ENCODE measurements at places on chromosomes 7 and 10.

DNA sequence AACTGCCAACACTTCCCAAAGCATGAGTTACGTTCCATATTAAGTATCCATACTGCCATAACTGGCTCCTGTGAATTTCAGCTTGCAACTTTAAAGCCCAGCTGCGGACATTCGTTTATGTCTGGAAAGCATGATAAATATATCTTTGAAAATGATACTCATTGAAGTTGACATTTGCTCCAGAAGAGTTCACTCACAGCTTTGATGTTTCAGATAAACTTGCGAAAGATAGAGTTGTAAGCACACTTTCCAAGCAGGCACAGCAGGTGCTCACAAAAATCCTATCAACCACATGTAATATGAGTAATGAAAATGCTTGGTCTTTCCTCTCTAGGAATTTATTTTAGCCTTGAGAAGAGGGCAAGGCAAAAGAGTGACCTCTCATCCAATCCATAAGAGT, 4.5 kb downstream of the CHCHD3 start:
- no peak for DNase-seq

DNA sequence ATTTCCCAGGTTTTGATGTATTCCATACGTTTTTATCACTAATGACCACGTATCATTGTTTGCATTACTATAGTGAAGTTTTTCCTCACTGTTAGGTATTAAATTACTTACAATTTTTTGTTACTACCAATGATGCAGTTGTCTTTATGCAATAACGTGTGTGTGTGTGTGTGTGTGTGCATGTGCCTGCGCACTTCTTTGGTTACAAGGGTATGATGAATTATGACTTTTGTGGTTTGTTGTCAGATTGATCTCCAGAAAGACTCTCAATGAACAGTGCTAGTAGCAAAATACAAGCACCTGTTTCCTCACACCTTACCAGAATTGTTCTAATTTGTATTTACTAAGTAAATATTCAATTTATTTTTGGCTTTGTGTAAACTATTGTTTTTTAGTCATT, 51.5 kb downstream of the MCMBP start:
- DNase-seq, result no peak

- DNase-seq, result no peak
These were observed 61.1 kb upstream of the NPSR1 start for GRCh38 chr7:34596887-34597286.

DNA sequence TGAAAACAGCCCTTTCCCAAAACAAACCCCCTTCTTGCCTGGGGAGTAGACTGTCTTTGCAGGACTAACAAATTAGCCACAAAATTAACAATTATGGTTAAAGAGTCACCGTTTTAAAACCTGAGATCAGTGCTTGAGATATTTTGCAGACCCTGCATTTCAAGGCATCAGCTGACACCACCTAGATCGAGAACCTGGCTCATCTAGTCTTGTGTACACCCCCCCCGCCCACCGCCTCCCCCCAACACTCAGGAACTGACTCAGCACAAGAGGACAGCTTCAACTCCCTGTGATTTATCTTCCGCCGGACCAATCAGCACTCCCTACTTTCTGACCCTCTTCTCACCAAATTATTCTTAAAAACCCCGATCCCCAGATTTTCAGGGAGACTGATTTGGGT, 737.1 kb downstream of the PHTF2 start:
- no peak for DNase-seq

DNA sequence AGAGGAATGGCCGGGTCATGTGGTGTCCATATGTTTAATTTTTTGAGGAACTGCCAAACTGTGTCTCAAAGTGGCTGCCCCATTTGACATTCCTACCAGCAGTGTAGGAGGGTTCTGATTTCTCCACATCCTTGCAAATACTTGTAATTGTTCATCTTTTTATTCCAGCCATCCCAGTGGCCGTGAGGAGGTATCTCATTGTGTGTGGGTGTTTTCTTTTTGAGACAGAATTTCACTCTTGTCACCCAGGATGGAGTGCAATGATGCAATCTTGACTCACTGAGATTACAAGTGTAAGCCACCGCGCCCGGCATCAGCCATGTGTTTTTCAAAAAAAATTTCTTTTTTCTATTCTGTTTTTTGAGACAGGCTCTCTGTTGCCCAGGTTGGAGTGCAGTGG, 38.7 kb upstream of the DLG5 start:
- DNase-seq, result no peak

DNA sequence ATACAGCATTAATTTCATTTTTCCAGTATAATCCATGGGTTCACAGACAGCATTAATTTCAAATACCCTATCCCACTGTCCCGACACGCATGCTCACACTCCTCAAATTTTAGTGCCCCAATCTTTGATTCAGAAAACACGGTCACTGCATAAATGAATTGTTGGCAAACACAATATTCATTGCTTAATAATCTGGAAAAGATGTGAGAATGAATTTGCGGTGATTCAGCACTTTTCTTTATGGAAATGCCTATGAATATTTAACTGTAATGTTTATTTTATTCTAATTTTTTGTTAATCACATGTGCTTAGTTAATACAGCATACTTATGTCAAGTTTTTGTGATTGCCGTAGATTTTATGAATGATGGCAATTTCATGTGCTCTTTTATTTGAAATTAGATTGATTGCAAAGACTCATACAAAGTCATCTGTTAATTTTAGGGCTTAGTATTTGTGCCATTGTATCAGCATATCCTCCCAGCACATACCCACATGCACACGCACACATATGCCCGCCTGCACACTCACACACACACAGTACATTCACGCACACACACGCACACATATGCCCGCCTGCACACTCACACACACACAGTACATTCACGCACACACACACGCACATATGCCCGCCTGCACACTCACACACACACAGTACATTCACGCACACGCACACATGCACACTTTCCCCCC, 35.1 kb downstream of the MACROH2A2 start:
- DNase-seq, result no peak

DNA sequence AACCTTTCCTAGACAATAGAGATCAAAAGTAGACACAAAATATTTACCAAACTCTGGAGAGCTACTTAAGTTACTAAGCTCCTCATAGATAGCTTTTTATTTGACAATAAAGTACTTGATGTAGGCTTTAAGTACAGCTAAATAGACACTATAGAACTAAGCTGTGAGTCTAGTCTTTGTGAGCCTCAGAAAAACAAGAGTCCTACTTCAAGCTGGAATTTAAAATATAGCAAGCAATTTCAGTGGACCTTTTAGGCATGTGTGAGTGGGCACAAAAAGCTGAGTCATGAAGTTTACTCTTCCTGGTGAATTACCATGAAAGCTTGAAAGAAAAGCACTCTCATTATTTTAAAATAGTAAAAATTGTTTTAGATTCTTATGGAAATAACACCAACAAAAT, 76.1 kb downstream of the ADD3 start:
- no peak for DNase-seq

- no peak for DNase-seq
These were observed 66.1 kb upstream of the SLC13A1 start for GRCh38 chr7:123265853-123266252.

GRCh38 chr10:125024497-125025234, 82.7 kb downstream of the ZRANB1 start:
- DNase-seq, result no peak

- no peak for DNase-seq
These were observed 917.9 kb downstream of the GRID1 start for GRCh38 chr10:85448716-85449115.

DNA sequence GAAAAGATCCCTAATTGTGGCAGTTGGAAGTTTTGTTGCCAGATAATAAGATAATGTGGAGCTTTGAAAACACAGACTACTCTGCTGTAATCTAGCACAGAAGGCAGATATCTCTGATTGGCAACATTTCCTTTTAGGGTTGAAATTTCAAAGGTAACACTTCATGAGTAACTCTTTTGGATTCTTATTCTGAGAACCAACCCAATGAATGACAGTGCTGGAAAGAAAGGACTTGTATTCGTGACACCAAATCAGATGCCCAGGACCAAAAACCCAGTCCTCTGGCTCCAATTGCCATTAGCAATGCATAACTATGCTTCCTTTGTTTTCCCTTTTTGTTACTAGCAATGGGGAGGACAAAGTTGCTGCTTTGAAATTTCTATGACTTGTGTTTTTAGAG, 41.0 kb upstream of the ELMO1 start:
- no peak for DNase-seq
